T-helper 2 cell (primary cell): ENCODE measurements at places on chromosomes 3 and 15.

DNA sequence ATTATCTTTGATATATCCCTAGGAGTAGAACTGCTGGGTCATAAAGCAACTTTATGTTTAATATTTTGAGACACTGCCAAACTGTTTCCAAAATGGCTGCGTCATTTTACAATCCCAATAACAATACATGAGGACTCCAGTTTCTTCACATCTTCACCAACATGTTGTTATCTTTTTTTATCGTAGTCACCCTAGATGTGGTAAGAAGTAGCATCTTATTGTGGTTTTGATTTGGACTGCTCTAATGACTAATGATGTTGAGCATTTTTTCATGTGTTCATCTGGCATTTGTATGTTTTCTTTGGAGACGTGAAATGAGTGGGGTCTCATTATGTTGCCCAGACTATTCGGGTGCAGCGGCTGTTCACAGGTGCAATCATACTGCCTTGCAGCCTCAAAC is 83.8 kb downstream of the MAP4 start:
- no peak for DNase-seq

DNA sequence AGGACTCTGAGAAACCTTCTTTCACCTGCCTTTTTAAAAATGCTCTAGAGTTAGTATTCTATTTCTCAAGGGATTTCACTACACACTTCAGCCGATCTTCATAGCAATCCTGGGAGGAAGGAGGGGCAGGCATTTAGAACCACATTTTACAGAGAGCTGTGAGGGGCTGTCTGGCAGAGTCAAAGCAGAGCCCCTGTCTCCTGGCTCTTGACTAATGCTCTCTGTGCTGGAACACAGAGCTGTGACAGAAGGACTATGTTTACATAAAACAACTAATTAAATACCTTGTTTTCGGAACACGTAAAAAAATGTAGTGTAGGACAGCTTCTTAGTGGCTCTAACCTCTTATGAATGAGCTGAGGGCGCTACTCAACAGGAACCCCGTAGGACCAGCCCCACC is 7.6 kb upstream of the SPTBN5 start:
- no peak for DNase-seq

GRCh38 chr3:4813909-4814304 is 165.3 kb upstream of the BHLHE40 start:
- no peak for DNase-seq

- DNase-seq = no peak
These were observed 3.6 kb downstream of the PXK start for GRCh38 chr3:58336135-58336882.

GRCh38 chr15:73694419-73694818 is 10.2 kb downstream of the CD276 start:
- no peak for DNase-seq

GRCh38 chr15:23850666-23851065 is 163.6 kb upstream of the NDN start:
- no peak for DNase-seq

DNA sequence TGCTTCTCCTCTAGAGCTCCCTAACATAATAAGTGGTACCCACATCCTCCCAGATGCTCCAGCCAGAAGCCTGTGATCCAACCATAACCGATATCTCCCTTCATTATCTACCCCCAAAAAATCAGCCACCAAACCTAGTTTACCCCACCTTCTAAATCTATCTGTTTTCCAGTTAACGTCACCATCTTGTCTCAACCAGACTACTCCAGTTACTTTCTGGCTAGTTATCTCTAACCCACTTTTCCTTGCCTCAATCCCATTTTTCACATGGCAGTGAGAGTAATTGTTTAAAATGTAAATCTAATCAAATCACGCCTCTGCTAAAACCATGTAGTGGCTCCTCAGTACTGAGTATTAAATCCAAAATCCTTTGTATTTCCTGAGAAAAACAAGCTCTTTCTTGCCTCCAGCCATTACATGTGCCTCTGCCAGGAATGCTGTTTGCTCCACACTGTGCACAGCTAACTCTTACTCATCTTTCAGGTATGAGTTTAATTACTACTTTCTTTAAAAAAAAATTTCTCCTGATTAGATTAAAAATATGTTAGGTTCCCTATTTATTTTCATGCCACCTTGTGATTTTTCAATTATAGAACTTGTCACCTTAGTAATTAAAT is 15.4 kb downstream of the CCDC54 start:
- no peak for DNase-seq

- no peak for DNase-seq
These were observed 204.6 kb downstream of the NR2F2 start for GRCh38 chr15:96535148-96535547.

DNA sequence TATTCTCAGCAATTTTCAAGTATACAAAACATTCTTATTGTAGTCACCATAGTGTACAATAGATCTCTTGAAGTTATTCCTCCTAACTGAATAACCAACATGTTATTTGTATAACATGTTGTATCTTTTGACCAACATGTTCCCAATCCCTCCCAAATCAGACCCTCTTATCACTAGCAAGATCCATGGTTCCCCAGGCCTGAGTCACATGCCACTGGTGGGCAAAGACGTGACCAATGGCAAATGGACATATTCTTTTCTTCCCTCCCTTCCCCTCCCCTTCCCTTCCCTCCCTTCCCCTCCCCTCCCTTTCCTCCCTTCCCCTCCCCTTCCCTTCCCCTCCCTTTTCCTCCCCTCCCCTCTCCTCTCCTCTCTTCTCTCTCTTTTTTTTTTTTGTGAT is 45.4 kb downstream of the AMOTL2 start:
- no peak for DNase-seq

DNA sequence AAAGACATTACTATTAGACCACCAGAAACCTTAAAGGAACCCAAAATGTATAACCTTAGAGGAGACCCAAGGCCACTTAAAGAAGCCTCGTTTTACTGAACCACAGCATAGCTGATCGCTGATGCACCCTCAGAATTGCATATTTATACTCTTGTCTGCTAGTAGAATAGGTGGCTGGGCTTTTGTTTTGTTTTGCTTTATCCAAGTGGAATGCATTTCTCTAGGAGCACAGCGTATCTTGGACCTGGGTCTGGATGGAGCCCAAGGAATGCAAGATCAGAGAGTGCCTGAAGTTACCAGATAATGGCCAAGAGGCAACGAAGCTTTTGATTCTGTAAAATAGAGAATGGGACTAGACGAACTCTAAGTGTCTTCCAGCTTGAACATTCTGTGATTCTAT is 129.2 kb upstream of the COL8A1 start:
- no peak for DNase-seq

DNA sequence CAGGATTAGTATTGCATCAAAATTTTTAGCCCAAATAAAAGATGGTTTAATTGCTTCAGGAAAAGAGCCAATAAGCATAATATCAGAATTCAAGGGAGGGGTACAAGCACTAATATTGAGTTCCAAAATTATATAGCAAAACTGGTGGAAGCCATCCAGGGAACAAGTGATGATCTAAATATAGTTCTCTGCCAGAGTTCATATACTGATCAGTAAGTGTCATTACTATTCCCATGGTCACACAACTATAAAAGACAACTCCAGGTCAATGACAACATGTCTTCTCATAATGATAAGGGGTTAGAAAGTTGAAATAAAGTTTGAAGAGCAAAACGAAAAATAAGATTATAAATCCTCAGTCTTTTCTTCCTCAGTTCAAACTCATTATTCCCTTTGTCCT is 57.4 kb downstream of the ZNF280D start:
- DNase-seq = no peak

DNA sequence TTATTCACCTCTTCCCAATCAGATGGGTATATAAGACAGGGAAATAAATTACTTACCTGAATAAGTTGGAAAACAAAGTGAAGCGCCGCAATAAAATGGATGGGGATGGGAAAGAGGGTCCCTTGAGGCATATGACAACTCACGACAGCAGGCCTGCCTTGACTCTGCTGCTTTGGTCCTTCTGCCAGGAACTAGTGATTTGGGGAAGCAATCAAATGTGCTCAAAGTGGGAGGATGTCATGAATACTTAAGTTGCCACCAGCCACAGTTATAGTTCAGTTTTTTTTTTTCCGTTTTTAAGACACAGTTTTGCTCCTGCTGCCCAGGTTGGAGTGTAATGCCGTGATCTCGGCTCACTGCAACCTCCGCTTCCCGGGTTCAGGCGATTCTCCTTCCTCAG is 4.6 kb downstream of the PARL start:
- DNase-seq = no peak

DNA sequence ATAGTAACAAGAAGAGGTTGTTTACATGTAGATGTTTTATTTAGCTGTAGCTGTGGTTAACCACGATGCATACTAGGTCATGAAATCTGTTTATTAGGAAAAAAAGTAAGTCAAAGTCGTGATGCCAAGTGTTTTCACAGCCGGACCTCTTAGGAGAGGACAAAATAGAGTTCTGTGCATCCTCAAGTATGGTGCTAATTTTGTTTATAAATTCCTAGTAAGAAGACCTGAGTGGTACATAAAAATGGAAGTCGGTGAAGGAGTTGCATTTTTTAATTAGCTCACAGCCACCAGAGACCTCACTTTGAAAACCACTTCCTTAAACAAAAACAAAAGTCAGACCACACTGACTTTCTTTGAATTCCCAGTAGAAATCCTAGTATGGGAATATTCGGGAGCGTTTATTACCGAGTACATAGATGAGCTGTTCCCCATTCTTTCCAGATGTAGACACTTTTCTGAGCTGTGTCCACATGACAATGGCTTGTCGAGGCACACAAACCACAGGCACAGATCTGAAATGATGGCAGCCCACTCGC is 143.6 kb upstream of the UBE2E1 start:
- DNase-seq = no peak

- peak; percentile 7 for DNase-seq
These were observed 29.2 kb downstream of the MYLK start for GRCh38 chr3:123854905-123855304.

DNA sequence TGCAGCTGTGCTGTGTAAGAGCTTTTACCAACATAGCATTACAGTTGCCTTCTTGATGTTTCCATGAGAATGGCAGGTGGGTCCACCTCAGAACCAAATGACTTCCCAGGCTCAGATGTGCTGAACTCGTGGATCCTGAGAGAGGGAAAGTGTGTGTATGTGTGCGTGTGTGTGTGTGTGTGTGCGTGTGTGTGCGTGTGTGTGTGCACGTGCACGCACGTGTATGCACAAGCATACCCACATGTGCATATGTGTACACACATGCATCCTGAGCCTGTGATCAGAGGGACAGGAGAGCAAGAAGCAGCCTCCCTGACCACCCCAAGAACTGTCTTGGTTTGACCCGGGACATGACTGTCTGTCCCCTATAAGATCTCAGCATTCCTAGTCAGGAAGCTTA is 48.1 kb downstream of the CHDH start:
- DNase-seq = no peak

DNA sequence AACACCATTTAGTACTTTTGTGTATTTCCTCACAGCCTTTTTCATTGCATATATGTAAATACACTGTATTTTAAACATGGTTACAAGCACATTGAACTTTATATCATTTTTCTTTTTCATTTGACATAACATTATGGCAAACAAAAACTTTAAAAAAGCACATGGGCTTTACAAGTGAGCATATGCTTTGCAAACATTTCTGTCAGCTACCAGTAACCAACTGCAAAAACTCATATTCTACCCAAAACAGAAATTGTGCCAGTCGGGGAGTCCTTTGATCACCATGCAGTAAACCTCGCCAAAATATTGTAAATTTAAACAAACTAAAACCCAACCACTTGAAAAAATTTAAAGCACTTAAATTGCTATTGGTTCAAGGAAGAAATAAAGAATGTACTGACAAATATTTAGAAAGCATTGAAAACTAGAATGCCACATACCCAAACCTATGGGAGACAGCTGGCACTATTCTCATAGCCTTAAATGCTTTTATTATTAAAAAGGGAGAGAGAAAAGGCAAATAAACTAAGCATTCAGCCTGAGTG is 24.4 kb downstream of the ZNF710 start:
- no peak for DNase-seq

DNA sequence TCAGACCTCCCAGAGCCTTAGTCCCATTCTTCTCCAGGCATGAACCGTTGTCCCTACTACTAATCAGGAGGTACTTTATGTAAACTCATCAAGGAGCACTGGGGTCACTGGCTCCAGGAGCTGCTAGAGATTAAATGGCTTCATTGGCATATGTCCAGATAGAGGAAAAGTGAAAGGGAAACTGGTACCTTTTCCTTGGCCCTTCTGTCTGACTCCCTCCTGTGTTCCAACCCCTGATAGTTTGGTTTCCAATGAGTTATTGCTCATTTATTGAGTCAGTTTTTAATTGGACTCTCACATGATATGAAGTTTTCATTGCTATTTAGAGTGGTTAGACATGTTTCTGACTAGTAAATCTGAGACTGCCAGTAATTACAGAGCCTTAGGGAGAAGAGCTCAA is 130.5 kb upstream of the BFSP2 start:
- no peak for DNase-seq

- no peak for DNase-seq
These were observed at the start of gene CAMK2N2 for GRCh38 chr3:184261270-184261853. TSS of gene CAMK2N2 (minus strand) at chr3:184261553. CDS start at chr3:184261285, 268 bp downstream.

- DNase-seq = no peak
These were observed 11.6 kb upstream of the CLPX start for GRCh38 chr15:65196637-65197336.

DNA sequence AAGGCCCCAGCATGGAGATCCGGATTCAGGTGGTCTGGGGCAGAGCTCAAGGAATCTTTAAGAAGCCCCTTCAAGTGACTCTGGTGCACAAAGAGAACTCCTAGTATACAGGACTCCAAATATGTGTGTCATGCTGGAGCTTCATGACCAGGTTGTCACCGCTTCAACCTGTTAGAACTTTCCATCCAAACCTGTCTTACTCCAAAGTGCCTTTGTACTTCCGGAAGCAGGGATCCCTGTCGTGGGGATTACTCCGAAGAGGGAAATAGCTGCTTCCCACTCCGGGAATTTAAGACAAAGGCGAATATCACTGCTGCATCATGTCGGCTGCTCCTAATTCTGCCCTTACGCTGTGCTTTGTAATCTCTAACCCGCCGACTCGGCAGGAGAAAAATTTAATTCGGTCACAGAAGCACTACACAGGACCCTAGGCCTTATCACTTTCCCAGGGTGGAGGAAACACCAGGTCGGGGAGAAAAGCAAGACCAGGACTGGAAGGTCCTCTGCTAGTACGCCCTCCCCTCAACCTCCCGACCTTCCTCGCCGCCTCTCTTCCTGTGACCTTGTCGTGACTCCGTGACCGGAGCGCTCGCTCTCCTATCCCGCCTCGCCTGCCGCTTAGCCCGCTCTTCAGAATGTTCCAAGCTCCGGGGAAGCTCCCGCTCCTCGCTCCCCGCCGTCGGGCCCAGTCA is 730 bp downstream of the HIGD1A start:
- DNase-seq = peak; percentile 11
